ENCODE measurements at places on chromosomes 2 and 18.

GRCh38 chr2:52613064-52613463 is 1154.5 kb upstream of the CHAC2 start:
- DNase-seq = no peak

DNA sequence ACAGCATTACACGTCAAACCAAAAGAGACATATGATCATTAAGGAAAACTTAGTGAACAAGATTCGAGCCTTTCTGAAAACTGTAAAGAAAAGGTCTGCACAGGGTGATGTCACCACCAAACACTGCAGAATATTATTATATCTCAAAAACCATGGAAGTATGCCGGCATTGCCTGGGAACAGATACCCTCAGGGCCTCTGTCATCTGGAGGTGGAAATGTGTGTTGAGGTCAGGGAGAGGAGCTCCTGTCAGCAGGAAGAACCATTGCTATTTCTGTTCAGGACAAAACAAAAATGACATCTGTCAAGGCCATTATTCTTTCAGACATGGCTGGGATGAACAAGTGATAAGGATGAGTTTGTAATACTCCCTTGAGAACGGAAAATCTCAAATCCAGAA is 365.9 kb upstream of the TRIB2 start:
- DNase-seq = no peak

DNA sequence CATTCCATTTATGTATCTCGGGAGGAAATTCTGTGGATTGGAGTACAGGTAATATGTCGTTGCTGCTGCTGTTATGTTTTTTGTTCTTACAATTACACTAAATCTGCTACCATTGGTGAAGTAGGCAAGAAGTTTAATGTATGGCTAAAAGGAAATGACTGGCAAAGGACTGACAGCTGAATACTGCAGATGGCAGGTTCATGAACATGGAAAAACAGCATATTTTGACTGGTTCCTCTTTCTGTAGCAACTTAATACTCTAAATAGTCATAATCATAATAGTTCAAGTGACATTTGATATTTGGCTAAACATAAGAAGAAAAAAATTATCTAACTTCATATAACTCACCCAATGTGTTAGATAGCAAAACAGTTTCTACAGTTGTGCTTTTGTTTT is 84.5 kb upstream of the PGAP1 start:
- no peak for DNase-seq

- no peak for DNase-seq
Observed at GRCh38 chr2:53452400-53452799, 315.2 kb upstream of the CHAC2 start.

- DNase-seq = no peak
Observed at GRCh38 chr2:38394041-38394440, 17.0 kb upstream of the ATL2 start.

- no peak for DNase-seq
Observed at GRCh38 chr2:149021761-149022160, 16.7 kb upstream of the LYPD6B start.

DNA sequence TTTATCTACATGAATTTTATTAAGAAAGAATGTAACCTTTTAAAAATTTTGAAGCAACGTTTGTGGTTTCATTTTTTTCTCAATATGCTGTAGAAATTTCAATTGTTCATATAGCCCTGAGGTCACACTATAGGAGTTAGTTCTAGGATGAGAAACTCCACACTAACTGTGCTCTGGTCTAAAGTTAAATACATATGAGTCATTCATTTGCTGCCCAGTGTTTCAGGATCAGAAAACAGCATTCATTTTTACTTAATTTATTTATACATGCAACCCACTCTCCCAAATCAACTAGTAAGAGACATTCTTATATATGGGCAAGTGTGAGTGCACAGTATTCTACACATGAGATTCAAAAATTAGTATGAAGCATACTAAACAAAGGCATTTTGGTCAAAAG is 137.9 kb downstream of the DOCK10 start:
- DNase-seq = no peak

- no peak for DNase-seq
Observed at GRCh38 chr18:22961156-22961555, 28.0 kb downstream of the RBBP8 start.

DNA sequence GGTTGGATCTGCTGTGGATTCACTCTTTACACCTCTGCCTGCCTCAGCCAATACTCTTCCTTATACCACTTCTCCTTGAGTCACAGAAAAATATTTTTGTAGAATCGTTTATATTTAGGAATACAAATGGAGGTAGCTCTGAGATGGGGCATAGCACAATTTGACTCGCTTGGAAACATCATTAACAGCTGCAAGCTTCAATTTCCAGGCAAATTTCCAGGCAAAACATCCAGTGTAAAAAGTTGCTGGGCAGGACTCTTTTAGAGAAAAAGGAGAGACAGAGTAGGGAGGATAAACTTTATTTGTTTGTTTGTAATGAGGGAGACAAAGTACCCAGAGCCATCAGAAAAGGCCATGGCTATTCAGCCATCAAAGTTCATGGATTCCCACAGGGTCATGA is 74.4 kb upstream of the SOX11 start:
- DNase-seq = no peak

DNA sequence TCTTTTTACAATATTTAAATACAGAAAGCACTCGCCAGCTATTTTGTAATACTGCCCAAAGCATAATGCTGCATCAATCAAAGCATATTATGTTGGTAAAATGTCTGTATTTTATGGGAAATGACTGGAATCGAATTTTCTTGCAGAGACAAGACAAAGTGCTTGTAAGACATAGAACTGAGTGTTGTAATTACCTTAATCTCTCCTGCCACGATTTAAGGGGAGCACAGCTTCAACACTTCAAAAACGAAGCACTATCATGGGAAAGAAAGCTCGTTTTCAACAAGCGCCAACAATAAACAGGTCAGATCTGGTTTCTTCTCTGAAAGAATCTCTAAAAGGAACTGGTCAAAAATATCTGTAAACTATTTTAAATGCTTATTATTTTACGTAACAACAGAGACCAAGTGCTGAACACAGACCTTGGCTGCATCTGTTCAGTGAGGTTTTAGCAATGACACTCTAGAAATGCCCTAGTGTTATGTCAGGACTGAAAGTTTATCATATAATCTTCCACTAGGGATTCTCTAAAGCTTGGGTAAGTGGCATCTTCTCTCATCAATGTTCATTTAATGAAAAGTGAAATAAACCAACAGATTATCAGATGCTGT is 19.0 kb downstream of the RND3 start:
- no peak for DNase-seq

DNA sequence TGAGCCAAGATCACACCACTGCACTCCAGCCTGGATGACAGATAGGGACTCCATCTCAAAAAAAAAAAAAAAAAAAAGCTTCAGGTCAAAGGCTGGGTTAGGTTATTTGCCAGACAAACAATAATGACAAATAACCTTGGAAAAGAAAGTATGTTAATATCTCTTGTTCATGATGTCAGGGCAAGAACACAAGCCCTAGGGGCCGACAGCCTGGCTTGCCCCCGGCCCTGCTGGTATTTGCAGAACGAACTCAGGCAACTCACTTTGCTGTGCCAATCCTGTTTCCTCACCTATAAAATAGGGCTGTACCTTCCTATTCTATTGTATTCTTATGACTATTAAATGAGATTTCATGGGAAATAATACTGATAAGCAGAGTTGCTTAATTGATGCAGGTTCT is 75.4 kb upstream of the CDC42EP3 start:
- DNase-seq = no peak

DNA sequence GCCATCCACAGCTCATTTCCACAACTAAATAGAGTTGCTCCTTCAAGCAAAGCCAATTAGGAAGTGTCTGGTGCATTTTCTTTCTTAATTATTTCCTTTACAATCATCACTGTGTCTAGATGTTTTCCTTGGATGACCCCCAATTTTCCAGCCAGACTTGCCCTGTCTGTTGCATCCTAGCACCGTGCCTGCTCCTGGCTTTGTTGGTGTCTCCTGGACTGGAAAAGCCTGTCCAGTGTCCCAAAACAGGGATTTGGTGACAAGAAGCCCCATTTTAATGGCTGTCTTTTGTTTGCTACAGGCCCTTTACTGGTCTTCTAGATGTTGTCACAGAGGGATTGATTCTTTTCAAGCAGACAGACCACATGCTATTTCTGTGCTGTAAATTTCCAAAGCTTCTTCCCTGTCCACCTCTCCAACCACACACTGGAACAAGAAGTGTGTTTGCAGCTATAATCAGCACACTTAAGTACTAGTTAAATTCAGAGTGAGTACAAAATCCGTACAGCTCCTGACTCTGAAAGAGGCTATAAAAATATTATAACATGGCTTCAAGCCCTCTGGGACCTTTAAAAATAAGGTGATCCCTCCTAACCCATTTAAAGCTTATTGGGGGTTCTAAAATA is 38.4 kb downstream of the RNF144A start:
- no peak for DNase-seq

DNA sequence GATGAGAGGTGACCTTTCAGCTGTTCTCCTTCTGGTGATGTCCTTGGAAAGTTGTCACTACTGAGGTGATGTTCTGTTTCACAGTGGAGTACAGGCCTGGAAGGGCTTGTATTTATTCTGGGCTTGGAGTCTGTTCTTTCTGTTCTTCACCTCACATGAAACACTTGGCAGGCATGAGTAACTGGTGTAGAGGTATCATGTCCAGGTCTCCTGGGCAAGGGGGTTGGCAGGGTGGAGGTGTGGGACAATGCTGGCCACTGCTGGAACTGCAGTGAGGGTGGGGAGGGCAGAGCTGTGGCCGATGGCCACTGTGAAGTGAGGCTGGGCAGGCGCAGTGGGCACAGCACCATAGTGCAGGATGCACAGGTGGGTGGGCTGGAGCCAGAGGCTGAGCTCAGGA is 35.4 kb downstream of the PLEKHB2 start:
- no peak for DNase-seq

GRCh38 chr2:100237770-100238169 is 84.5 kb downstream of the LONRF2 start:
- no peak for DNase-seq

GRCh38 chr2:171316755-171317337 is 116.9 kb downstream of the METTL8 start:
- DNase-seq = no peak

DNA sequence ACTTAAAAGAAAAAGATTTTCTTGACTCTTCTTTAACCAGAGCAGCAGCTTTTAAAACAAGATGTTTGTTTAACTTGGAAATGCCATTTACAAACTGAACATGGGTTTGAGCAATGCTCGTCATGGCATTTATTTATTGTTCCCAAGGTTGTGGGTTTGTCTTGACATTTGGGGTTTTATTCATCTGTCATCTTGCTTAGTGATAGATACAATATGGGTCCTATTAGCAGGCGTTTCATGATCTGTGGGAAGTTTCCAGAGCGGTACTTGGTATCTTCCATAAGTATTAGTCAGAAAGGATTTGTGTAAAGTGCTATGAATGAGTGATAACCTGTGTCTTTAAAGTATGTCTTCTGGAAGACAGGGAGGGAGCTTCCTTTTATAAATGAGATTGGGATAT is 29.9 kb upstream of the MGAT5 start:
- no peak for DNase-seq

GRCh38 chr2:238389988-238390589 is 36.6 kb upstream of the ASB1 start:
- peak; percentile 69 for DNase-seq

DNA sequence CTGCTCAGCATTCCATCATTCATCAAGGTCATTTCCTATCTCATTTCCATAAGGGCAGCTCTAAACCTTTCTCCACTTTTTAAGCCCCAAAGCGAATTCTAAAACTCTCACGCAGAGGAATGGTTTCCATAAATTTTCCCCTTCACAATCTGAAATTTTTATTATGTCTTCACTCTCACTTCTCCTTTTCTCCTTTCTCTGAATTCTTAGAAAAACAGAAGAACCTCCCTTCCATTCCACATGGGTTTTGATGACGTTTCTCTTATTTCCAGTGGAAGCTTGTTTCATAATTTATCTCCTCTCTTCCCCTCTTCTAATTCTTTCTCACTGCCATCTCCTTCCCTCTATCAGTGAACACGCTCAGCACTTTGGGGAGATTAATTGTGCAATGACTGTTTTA is 97.3 kb downstream of the SPATS2L start:
- no peak for DNase-seq

DNA sequence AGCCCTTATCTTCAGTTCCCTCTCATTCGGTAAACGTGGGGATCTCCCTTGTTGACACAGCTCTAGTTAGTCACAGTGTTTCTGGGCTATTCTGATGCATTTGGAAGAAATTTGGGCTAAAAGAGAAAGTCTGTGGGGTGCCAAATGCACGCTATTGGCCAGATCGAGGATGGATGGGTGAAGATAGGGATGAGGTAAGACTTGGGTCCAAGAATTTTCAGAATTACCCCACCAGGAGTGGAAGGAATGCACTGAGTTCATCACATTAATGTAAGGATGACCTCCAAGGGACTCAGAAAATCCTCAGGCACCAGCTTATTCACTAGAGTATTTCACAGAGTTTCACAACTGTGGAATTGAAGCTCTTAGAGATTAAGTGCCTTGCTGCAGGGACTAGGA is 49.3 kb downstream of the NRP2 start:
- DNase-seq = no peak

DNA sequence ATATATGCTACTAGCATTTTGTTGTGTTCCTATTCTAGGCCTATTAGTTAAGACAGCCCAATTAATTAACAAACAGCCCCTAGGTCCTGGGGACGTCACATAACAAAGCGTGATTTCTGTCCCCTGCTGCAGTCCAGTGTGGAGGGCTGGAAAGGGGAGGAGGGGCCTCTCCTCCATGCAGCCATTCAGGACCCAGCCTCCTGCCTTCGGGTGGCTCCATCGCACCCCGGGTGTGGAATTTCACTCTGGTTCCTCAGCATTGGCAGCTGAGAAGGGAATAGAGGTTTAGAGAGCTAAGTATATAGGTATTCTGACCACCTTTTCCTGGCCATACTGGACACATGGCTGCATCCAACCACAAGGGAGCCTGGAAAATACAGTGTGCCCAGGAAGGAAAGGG is 42.4 kb downstream of the MC2R start:
- DNase-seq = no peak

- no peak for DNase-seq
Observed at GRCh38 chr2:29323961-29324360, 208.7 kb downstream of the CLIP4 start.

DNA sequence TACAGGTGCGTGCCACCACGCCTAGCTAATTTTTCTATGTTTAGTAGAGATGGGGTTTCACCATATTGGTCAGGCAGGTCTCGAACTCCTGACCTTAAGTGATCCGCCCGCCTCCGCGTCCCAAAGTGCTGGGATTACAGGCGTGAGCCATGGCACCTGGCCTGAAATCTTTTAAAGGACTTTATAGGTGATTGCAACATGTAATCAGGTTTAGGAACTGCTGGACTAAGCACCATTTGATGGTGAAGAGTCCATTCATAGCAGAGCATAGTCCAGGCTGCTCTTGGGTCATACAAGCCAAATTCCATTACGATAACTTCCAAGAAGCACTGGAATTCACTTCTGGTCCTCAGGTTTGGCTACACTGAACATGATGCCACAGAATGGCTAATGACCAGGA is 200.6 kb upstream of the SMAD2 start:
- DNase-seq = no peak

- no peak for DNase-seq
Observed at GRCh38 chr2:108229875-108230274, 9.9 kb upstream of the SULT1C3 start.

DNA sequence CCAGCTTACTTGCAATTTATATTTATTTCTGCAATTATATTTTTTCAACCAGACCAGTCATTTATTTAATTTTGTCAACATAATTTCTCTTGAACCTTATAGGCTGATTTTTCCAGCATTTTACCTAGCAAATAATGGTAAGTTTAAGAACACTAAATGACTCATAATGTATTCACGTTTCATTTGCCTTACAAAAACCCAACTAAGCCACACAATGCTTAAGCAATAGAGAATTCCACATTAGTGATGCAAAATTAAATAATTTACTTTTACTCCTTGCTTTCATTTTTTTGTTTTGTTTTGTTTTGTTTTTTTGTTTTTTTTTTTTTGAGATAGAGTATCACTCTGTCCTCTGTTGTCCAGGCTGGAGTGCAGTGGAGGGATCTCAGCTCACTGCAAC is 110.4 kb upstream of the VRK2 start:
- no peak for DNase-seq

Data from NCI-H1092 (cell line).